Frontal cortex (tissue), 4 donors: ENCODE measurements at places on chromosomes 11 and 22. TPM values are rescaled to one million over a fixed set of nuclear protein-coding genes. Genes with fewer than 3 reads are reported as not detected.
A peak's percentile ranks its signal among the peaks of the same experiment; 100 is the strongest.

GRCh38 chr11:108718466-108718865, 53.6 kb downstream of the DDX10 start:
- no peak for DNase-seq

DNA sequence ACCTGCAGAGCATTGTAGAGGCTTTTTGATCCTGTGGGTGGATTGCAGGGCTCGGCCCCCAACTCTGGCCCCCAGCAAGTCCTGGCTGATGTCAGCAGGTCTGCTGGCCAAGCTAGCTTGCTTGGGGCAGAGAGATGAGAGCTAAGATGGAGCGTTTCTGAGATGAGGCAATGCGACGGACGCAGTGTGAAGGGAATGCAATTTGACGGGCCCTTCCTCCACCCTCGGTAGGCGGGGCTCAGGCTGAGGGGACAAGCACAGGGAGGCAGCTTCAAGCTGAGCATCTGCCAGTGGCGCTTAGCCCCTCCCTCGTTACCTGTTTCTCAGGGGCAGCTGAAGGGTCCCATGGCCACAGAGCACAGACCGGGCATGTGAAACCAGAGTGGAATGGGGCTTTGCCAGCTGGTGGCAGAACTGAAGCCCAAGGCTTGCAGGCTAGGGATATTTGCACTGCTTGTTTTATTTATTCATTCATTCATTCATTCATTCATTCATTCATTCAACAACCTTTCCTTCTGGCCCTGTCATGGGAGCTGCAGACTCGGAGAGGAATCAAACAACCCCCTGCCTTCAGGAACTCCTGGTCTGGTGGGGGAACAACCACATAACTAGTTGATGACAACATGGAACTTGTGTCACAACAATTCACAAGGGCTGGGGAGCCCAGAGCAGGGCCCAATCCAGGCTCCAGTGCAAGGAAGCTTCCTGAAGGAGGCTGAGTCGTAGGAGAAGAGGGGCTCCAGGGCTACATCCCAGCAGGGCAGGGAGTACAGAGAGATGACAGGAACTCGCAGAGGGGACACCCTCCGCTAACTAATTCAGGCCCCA, 66.8 kb downstream of the THAP12 start:
- no peak for DNase-seq

- DNase-seq: peak; percentile 49
Measured at GRCh38 chr22:19448076-19448607, 631 bp upstream of the C22orf39 start.

DNA sequence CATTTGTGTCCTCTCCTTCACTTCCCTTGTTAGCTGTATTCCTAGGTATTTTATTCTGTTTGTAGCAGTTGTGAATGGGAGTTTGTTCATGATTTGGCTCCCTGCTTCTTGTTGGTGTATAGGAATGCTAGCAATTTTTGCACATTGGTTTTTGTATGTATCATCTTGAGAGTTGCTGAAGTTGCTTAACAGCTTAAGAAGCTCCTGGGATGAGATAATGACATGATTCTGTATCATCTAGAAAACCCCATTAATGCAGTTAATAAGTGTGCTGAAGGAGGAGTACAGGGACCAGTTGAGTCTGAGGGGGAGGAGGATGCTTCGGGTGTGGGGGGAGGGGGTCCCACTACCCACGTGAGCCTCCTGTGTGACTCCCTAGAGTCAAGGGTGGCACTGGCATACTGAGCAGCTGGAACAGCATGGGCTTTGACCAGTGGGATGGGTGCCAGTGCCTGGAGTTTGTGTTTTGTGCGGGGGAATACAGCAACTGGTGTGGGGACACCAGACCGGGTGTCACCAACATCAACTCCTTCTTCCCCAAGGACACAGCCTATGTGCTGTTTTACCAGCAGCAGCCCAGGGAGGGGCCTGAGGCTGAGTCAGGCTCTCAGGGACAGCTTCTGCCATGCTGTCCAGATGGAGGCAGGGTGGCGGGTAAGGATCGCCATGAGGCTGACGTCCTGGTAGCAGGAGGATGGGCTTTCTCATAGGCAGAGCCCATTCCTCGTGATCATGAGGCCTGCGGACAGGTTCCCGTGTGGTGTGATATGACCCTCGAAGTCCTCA, 24.1 kb downstream of the USP35 start:
- DNase-seq: peak; percentile 48

Gene NPAS4
- under 0.01 TPM for total RNA-seq

GRCh38 chr22:46051646-46052045, 74.7 kb upstream of the WNT7B start:
- no peak for DNase-seq

DNA sequence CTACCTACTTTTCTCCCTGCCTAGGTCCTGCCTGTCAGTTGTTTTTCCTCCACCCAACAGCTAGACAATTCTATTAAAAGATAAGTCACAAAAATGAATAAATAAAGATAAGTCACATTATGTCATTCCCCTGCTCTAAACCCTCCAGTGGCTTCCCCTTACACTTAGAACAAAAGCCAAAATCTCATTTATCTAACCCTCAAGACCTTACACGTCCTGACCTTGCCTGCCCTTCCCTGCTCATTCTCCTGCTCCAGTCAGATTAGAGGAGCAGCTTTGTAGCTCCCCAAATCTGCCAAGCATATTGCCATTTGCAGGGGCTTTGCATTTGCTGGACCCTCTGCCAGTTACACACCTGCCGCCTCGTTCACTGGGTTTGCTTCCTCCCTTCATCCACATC, 16.7 kb downstream of the KREMEN1 start:
- DNase-seq: no peak

GRCh38 chr11:125603207-125603606, 10.6 kb downstream of the STT3A start:
- no peak for DNase-seq

Gene PNPLA5
- under 0.01 TPM for total RNA-seq
